ENCODE measurements at places on chromosomes 11 and 22.

- DNase-seq, result no peak
These were observed 84.7 kb upstream of the TP53I11 start for GRCh38 chr11:45035413-45035812.

DNA sequence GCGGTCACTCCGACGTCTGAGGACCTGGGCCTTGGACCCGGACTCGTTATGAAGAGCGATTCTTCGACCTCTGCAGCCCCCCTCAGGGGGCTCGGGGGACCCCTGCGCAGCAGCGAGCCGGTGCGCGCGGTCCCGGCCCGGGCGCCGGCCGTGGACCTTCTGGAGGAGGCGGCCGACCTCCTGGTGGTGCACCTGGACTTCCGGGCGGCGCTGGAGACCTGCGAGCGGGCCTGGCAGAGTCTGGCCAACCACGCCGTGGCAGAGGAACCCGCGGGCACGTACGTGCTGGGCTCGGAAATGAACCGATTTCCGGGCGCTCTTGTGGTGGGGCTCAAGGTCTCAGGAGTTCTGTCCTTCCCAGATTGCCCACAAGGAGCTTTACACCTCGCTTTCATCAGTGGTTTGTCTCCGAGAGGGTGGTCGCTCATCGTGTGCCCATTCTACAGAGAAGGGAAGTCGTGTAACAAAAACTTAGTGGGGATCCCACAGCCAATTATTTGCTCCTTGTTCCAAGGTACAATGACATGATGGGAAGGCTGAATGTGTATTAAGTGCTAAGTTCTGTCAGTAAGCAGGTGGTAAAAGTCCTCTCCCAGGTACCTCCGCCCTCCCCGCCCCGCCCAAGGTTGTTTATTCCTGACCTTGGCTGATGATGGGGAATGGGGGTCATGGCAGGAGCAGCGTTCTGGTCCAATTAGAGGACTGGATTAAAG is 695 bp downstream of the PEX26 start:
- DNase-seq, result peak; percentile 70

- no peak for DNase-seq
These were observed 3.0 kb upstream of the SORL1 start for GRCh38 chr11:121449123-121449522.

- DNase-seq, result no peak
These were observed 21.9 kb downstream of the SCUBE1 start for GRCh38 chr22:43320943-43321900.

GRCh38 chr11:13261591-13262061 is 16.0 kb upstream of the BMAL1 start:
- DNase-seq, result peak; percentile 94

DNA sequence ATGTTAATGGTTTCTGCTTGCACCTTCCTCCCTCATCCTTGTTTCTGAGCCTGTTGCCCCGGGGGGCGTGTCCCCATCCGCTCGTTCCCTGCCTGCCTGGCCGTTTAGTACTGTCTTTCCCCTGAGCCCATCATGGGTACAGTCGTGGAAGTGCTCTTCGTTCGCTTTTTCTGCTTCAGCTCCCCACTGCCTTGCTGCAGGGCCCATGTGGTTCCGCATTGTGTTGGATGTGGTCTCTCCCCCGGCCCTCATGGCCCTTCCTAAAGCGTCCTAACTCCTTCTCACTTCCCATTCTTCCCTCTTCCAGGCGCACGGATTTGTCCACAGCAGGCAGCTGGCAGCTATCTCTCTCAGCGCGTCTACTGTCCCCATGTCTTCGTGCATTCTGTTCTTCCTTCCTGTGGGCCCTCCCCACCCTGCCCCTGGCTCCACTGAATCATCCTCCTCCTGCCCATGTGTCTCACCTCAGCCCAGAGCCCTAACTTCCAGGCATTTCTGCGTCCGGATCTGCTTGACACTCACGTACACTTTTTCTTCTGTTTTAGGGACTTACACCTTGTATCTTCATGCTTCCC is 98.1 kb downstream of the ZBTB16 start:
- no peak for DNase-seq

- no peak for DNase-seq
These were observed 2.0 kb upstream of the TNRC6B start for GRCh38 chr22:40175611-40176244.

- DNase-seq, result peak; percentile 1
These were observed 242.0 kb downstream of the TENM4 start for GRCh38 chr11:79198898-79199250.

GRCh38 chr22:19051381-19052072 is 70.7 kb downstream of the DGCR2 start:
- no peak for DNase-seq

GRCh38 chr22:42462016-42462415 is 29.8 kb upstream of the NFAM1 start:
- DNase-seq, result no peak

DNA sequence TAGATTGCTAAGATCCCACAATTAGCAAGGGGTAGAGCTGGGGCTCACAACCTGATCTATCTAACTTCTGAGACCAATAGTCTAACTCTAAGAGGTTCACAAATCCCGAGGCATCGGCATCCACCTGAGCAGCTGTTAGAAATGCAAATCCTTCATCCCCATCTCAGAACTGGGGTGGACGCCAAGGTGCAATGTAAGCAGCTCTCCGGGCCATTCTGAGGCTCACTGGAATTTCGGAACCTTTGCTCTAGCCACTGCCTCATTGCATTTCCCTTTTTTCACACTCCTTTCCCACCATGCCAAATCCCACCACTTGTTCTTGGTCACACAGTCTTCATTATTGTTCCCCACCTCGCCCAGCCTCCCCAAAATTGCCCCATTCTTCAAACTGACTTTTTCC is 29.8 kb downstream of the MAML2 start:
- DNase-seq, result no peak

- peak; percentile 75 for DNase-seq
These were observed 744 bp downstream of the PACSIN3 start for GRCh38 chr11:47185305-47186075.

- no peak for DNase-seq
These were observed 1320.4 kb downstream of the LRRC4C start for GRCh38 chr11:40139066-40139465.
